Hippocampal formation (tissue), 2 donors: ENCODE measurements at places on chromosomes 3 and 15.

GRCh38 chr3:66555214-66555844 is 54.5 kb upstream of the LRIG1 start:
- DNase-seq = no peak

- no peak for DNase-seq
Measured at GRCh38 chr3:45413172-45413765, 24.9 kb downstream of the LARS2 start.

- no peak for DNase-seq
Measured at GRCh38 chr15:68603216-68603595, 24.4 kb downstream of the CORO2B start.

- no peak for DNase-seq
Measured at GRCh38 chr15:74184582-74185091, 11.1 kb downstream of the ISLR start.

DNA sequence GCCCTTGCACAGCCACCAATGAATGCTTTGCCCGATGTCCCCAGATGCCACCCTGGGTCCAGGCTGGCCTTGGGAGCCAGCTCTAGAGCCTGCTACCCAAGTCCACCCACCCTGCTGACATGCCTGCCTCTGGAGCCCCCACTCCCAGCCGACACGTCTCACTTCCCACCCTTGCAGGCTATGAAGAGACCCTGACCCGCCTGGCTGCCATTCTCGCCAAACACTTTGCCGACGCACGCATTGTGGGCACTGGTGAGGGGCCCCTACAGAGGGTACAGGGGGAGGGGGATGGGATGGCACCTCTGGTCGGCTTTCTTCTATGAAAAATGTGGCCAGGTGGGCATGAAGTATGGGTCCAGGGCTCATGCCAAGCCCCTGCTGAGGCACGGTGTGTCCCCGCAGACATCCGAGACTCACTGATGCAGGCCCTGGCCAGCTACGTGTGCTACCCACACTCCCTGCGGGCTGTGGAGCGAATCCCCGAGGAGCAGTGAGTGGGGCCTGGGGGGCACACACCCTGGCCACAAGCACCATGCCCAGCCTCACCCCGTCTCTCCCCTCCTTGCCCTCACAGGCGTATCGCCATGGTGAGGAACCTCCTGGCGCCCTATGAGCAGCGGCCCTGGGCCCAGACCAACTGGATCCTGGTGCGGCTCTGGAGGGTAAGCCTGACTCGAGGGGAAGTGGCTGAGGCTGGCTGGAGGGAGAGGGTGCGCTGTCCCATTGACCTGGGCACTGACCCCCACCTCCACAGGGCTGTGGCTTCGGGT is 6.0 kb downstream of the AMIGO3 start:
- DNase-seq = no peak

DNA sequence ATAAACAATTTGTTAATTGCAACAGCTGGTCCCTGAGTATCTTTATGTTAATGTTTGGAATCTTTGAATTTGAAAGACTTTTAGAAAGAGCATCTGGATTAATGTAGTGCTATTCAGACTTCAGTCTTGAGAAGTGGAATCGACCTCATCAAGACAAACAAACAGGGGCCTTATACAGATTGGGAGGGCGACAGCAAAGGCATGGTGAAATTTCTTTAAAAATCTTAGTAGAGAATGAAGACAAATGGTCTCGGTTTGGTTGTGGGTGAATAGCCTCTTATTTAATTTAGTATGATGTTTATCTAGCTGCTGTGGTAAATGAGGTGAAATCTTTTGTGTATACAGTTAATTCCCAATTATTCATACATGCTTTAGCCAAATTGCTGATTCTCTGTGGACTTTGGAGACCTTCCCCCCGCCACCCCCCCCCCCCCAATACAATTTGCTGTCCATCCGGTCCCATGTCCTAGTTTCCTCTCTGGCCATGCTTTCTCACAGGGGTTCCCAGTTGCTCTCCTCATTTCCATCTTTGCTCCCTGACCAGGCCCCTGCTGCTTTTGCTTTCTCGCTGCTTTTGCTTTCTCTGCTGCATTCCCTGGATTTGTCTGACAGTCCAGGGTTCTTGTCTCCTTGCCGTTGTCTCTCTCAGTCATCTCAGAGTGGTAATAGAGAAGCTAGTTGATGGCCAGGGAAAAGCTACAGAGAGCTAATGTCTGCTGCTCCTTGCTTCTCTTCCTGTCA is 135.3 kb downstream of the FNDC3B start:
- no peak for DNase-seq

- no peak for DNase-seq
Measured at GRCh38 chr3:134381831-134382442, 7.7 kb upstream of the AMOTL2 start.

GRCh38 chr15:44775953-44776352 is 39.6 kb downstream of the TRIM69 start:
- peak; percentile 64 for DNase-seq

DNA sequence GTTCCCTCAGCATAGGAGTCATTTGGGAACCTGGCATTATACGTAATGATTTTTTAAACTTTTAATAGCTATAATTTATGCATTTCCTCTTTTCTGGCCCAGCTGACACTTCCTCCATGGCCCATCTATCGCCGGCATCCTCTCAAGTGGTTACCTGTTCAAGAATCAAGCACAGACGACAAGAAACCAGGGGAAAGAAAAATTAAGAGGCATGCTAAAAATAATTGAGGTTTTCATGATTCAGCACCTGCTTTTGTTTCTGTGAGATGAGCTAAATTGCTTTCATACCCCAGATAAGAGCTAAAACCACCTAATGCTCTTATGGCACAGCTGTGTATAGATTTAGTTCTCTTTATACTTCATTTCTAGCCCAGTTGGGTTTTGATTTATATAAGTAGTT is 1.7 kb downstream of the SPCS1 start:
- DNase-seq = no peak

DNA sequence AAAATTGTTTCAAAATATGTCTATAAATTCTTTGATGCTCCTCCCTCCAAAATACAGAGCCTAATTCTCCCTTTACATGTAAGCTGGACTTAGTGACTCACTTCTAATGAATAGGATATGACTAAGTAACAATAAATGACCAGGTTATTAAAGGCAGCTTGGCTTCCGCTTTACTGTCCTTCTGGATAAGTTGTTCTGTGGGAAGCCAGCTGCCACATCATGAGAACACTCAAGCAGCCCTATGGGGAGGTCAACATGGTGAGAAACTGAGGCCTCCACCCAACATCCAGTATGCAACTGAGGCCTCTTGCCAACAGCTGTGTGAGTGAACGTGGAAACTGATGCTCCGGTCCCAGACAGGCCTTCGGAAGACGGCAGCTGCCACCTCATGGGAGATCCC is 247.3 kb upstream of the CHRM5 start:
- no peak for DNase-seq

DNA sequence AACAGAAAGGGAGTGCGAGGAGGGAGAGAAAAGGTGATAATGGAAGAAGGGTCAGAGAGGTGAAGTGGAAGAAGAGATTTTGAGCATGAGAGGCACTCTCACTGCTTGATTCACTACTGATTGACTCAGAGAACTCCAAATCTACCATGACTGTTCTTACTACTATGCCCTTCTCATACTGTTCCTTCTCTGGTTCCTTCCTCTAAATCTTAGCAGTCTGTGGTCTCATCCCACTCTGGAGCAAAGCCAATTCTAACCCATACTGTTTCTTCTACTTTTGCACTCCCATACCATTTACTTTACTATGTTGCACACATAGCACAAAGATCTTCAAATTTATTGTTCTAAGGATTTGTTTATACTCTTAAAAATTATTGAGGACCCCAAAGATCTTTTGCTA is 100.8 kb downstream of the DTWD1 start:
- no peak for DNase-seq

GRCh38 chr15:101233651-101234280 is 18.1 kb downstream of the CHSY1 start:
- no peak for DNase-seq

DNA sequence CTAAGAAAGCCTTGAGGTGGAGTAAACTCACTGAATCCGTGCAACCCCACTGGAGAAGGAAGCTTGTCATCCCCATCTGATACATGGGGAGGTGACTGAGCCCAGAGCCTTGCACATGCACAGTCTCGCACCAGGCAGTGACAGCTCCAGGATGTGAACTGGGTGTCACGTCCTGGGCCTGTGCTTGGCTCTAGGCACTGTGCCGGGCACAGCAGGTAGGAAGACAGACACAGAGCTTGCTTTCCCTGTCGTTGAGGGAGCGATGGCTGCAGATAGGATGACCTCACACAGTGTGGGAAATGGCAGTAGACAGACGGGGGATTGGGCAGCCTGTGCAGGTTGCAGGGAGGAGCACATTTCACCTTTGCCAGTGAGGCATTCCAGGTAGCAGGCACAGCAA is 12.2 kb upstream of the ATP2B2 start:
- no peak for DNase-seq

DNA sequence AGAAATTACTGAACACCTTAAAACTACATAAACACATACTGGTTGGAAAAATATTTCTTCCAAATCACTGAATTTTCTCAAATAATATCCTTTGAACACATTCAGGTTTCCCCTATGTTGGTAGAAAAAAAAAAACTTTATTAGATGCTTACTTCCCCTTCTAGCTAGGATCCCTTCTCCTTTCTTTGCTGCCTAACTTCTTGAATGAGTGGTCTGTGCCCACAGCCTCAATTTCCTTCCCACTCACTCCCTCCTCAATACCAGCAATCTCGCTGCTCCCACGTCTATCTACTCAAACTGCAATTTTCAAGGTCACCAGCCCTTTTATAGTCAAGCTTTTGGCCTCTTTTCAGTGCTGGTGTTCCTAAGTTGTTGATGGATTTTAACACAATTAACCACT is 8.3 kb downstream of the CD200R1 start:
- DNase-seq = no peak

GRCh38 chr15:49815950-49816349 is 195.1 kb downstream of the DTWD1 start:
- DNase-seq = no peak

- no peak for DNase-seq
Measured at GRCh38 chr15:79826800-79827199, 70.0 kb downstream of the MTHFS start.

- no peak for DNase-seq
Measured at GRCh38 chr3:131526801-131527347, 24.1 kb upstream of the MRPL3 start.

GRCh38 chr3:141093971-141094684 is 43.0 kb downstream of the SPSB4 start:
- DNase-seq = no peak

DNA sequence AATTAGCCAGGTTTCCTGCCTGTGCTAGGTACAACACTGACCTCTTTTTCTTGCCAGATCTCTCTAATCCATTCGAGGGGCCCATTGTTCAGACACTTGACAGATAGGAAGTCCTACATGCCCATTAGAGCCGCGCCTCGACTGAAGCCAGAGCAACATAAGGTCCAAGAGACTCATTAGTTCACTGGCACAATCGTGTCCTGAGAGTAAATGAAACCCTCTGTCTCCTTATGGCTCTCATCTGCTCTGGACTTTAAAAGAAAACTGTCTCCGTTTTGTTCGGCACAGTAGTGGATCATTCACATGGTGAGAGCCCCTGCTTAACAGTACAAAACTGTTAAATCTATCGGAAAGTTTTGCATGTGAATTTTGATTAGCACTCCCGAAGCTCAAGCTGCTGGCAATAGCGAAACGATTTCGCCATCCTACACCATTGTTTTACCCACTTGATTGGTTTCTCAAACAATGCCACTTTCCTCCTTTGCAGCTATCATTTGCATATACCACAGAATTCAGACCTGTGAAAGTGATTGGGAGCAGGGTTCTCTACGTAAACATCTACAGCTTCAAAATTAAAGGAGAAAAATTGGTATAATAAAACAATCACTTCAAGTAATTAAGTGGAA is 19.0 kb upstream of the C15orf61 start:
- no peak for DNase-seq

DNA sequence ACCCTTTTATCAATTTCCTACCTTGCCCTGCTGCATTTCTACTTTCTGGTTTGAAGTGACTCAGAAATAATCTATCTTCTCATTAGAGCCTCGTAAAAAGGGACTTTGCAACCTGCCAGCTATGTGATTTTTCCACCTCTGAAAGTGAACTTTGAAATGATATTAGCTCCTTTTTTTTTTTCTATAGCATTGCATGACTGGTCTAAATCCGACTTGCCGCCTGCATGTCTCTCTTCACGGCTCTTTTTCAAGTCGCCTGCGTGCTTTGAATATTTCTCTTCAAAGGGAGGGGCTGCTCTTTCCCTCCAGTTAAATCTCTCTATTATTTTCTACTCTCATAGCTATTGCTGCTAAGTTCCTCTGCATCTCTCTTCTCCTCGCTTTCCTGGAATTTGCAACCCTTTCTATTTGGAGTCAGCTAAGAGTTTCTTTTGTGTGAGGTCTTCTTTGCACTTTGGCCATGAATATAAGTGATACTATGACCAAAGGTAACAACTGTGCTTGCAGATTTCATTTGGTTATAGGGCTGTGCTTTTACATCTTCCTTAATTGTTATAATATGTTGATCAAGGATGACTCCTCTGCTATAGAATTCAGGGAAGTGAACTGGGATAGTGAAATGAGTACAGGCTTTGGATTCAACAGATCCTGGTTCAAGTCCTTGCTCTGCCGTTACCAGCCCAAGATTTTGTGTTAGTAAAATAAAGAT is 541.1 kb downstream of the AGBL1 start:
- no peak for DNase-seq

GRCh38 chr3:39398700-39399099 is 7.8 kb upstream of the RPSA start:
- no peak for DNase-seq

GRCh38 chr3:122410639-122411038 is 5.2 kb downstream of the WDR5B start:
- DNase-seq = no peak

GRCh38 chr3:150114873-150115540 is 144.3 kb upstream of the PFN2 start:
- no peak for DNase-seq

DNA sequence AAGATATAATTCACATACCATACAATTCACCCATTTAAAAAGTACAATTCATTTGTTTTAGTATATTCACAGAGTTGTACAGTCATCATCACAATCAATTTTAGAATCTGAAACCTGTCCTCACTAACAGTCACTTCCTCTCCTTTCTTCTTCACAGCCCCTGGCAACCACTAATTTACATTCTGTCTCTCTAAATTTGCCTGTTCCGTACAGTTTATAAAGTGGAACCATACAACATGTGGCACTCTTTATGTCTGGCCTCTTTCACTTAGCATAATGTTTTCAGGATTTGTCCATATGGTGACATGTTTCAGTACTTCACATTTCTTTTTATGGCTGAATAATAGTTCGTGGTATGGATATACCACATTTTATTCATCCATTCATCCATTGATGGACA is 22.7 kb downstream of the ERICH6 start:
- no peak for DNase-seq

DNA sequence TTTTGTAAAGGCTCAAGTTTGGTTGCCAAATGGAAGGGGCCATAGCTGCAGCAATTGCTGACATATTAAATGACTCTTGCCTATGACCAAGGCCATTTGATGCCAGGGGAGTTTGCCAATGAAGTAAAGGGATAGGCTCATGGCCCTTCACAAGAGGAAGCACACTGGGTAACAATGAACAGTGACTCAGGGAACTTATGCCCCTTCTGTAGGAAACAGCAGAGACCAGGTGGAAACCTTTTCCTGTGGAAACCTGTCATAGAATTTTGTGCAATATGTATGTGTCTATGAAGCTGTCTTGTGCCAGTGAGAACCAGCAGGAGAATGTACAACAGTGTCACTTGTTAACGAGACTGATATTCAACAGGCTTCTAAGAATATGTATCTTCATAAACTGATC is 25.4 kb upstream of the AVEN start:
- no peak for DNase-seq

- no peak for DNase-seq
Measured at GRCh38 chr15:61784734-61785133, 275.5 kb downstream of the VPS13C start.

GRCh38 chr3:167031364-167032049 is 348.6 kb downstream of the ZBBX start:
- no peak for DNase-seq
